ENCODE measurements at places on chromosomes 1 and 21. TPM values are rescaled to one million over a fixed set of nuclear protein-coding genes. Genes with fewer than 3 reads are reported as not detected.
A peak's percentile ranks its signal among the peaks of the same experiment; 100 is the strongest.

GRCh38 chr21:36218691-36219090, 62.1 kb downstream of the DOP1B start:
- no peak for DNase-seq

DNA sequence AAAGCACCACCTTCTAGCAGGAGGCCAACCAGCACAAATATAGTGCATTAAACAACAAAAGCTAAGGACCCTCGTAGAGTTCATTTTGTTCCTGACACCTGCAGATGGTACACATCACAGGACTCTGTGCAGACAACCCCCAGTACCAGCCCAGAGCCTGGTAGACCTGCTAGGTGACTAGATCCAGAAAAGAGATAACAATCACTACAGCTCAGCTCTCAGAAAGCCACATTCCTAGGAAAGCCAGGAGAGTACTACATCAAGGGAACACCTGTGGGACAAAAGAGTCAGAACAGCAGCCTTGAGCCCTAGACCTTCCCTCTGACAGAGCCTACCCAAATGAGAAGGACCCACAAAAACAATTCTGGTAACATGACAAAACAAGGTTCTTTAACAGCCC, 344.7 kb upstream of the PTBP2 start:
- no peak for DNase-seq

- DNase-seq: no peak
Observed at GRCh38 chr1:7733276-7733675, 37.8 kb upstream of the VAMP3 start.

- DNase-seq: no peak
Observed at GRCh38 chr1:169128562-169128961, 22.1 kb downstream of the ATP1B1 start.

GRCh38 chr1:53078333-53079101, 16.5 kb downstream of the PODN start:
- no peak for DNase-seq

DNA sequence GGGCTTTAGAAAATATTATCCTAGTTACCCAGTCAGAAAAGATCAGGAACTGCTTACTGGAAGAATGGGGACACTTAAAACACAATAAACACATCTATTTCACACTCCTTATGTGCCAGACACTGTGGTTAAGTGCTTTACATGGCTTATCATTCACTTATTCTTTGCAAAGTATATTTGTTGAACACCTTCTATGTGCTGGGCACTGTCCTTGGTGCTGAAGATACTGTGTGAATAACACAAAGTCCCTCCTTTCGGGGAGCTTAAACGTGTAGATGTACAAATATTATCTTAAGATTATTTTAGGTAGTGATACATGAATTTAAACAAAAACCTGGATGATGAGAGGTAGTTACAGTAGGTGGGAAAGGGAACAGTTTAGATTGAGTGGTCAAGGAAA, 169.3 kb downstream of the ST6GALNAC5 start:
- peak; percentile 17 for DNase-seq

GRCh38 chr21:28805885-28806284, 186.8 kb downstream of the LTN1 start:
- DNase-seq: no peak

GRCh38 chr1:93839307-93839706, 39.7 kb downstream of the DNTTIP2 start:
- DNase-seq: no peak

DNA sequence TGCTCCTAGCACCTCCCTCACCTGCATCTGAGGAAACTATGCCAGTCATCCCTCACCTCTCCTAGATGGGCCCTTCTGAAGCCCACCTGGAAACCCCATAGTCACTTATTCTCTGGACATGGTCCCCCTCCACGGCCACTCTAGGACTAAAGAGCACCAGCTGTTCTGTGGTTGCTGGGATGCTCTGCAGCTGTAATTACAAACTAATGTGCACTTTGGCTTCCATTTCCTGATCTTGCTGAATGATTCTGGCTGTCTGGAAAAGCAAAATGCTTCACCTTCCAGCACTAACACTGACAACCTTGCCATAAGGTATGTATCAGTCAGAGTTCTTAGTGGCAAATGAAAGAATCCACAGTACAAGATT, 48.7 kb upstream of the PSEN2 start:
- peak; percentile 39 for DNase-seq

DNA sequence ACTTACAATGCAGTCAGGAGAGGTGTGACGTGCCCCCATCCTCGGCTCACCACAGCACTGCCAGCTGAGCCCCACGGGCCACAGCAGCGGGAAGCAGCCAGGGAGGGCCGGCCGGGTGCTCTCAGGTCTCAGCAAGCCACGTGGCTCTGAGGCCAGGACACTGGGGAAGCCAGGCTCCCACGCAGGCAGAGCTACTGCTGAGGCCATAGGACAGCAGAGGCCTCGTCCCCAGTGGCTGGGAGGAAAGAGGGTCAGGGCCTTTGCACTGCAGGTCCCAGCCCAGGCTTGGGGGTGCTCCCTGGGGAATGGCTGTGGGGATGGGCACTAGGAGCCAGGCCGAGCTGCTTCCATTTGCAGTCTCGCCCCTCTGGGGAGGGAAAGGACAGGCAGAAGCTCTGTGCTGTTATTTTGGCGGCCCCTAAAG, 5.8 kb downstream of the LRRC47 start:
- DNase-seq: no peak

DNA sequence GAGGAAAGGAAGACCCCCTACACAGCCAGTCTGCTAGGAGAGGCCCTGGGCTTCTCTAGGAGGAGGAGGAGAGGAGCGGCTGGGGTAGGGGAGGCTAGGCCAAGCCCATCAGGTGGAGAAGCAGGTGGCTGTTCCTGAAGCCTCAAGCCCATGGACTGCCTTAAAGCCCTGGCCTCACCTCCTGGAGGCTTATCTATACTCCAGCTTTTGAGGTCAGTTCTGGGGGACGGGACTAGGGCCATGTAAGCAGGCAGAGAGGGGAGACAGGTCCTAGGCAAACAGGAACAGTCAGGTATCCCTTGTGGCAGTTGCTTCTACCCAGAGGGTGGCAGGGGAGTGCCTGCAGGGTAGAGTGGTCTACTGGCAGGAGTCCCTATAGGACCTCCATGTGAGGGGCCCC, 40.6 kb downstream of the KCNC4 start:
- no peak for DNase-seq

- DNase-seq: no peak
Observed at GRCh38 chr1:9807541-9807940, 16.2 kb downstream of the CLSTN1 start.

- no peak for DNase-seq
Observed at GRCh38 chr1:10271869-10272268, 61.5 kb downstream of the KIF1B start.

GRCh38 chr1:174799136-174799479, 200.6 kb upstream of the CACYBP start:
- DNase-seq: no peak

DNA sequence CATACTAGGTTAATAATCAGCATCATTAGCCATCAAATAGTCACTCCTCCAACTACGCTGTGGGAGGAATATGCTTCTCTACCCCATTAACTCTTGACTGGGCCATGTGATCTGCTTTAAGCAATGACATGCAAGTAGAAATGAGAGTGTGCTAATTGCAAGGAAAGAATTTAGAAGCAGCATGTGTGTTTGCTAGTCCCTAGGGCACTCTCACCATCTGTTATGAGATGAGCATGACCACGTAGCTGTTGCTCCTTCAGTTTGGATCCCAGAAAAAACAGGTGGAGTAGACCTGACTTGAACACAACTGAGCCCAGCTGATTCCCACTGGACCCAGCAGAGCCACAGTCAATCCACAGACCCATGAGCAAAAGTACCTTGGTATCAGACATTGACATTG, 19.7 kb upstream of the RGS7 start:
- no peak for DNase-seq

DNA sequence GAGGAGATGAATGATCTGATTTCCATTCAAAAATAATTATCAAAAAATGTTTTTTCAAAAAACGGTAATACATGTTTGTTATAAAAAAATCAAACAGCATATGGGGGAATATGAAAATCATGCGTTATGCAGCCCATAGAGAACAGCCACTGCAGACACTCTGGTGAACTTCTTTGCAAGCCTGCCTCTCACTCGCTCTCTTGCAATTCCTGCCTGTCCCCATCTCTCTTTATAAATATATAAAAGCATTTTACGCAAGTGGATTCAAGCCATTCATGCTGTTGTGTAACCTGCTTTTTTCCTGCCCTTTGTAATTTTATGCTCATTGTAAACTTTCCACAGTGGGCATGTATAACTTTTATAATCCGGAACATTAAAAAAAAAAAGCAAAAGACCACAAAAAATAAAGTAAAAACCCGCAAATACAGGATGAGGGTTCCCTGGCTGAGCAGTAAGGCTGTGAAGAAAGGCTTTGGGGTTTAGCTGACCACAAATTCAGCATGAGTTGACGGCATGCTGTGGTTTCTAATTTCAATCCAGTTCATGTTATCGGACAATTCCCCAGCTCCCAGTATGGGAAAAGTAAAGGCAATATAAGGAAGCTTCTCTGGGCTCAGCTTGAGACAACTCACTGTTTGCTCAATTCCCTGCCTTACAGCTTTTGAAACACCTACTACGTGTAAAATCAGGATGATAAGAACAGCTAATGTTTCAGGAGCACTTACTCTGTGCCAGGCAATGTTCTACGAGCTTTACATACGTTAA, 52.8 kb upstream of the ZBTB40 start:
- no peak for DNase-seq

- DNase-seq: peak; percentile 37
Observed at GRCh38 chr1:203379825-203380224, 28.9 kb upstream of the FMOD start.

GRCh38 chr1:200733907-200734306, 4.8 kb upstream of the CAMSAP2 start:
- no peak for DNase-seq

DNAI4 gene
- polyA plus RNA-seq: 18.4 TPM

SPRR1A gene
- polyA plus RNA-seq: not detected

HJV gene
- 0.13 TPM for polyA plus RNA-seq

CD34 gene
- 89.7 TPM for polyA plus RNA-seq

CYP4A11 gene
- 59.8 TPM for polyA plus RNA-seq

TMED5 gene
- polyA plus RNA-seq: 95.2 TPM
